ENCODE measurements at places on chromosomes 5 and 9.

- no peak for DNase-seq
Measured at GRCh38 chr9:16673171-16673570, 197.3 kb downstream of the BNC2 start.

- DNase-seq: no peak
Measured at GRCh38 chr9:114370968-114371320, 16.8 kb downstream of the AKNA start.

DNA sequence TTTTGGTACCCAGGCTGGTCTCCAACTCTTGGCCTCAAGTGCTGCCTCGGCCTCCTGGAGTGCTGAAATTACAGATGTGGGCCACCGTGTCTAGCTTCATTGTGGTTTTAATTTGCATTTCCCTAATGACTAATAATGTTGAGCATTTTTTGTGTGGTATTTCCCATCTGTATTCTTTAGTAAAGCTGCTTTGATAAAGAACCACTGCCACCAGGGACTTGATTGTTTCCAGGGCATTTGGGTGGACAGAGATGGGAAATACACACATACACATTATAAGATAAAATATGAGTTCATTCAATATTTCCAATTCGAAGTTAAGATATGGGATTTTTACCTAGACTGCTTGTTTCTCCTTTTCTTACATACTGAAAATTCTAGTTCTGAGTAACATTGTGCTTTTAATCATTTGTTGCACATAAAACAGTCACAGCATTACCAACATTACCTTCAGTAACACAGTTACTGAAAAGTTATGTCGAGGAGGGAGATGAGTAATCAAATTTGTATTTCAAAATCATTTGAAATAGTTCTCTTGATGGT, 28.9 kb downstream of the HABP4 start:
- no peak for DNase-seq

GRCh38 chr5:154196955-154197652, 6.6 kb downstream of the GALNT10 start:
- DNase-seq: no peak

GRCh38 chr5:112795944-112796678, 58.4 kb downstream of the APC start:
- DNase-seq: no peak

GRCh38 chr9:121386442-121387175, 16.6 kb upstream of the STOM start:
- DNase-seq: no peak

- peak; percentile 42 for DNase-seq
Measured at GRCh38 chr9:128005923-128006322, 25.1 kb upstream of the EEIG1 start.

GRCh38 chr9:121048618-121049017, 1.5 kb downstream of the C5 start:
- DNase-seq: no peak
